Cardiac septum (tissue), 1 donor: ENCODE measurements at places on chromosomes 12 and 14. TPM values are rescaled to one million over a fixed set of nuclear protein-coding genes. Genes with fewer than 3 reads are reported as not detected.

DNA sequence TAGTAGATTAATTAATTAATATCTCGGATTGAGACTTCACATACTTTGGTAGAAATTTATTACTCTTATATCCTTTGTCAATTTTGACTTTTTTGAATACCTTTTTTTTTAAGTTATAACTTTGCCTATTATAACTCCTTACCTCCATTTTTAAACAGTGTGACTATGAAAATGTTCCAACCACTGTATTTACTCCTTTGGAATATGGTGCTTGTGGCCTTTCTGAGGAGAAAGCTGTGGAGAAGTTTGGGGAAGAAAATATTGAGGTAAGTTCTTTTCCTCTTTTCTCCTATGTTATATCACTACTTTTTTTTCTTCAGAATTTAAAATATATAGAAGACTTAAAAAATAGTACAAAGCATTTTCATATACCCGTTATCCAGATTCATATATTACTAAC, 27.8 kb downstream of the EID3 start:
- no peak for DNase-seq

GRCh38 chr12:6904280-6905276, at the start of gene LRRC23:
Gene LRRC23, plus strand, starts transcription at chr12:6904822. Its CDS starts 812 bp downstream, at chr12:6905634.
- DNase-seq: peak; percentile 98

- no peak for DNase-seq
Observed at GRCh38 chr12:20440408-20440807, 72.1 kb downstream of the PDE3A start.

- no peak for DNase-seq
Observed at GRCh38 chr12:122517877-122518276, 8.9 kb downstream of the RSRC2 start.

DNA sequence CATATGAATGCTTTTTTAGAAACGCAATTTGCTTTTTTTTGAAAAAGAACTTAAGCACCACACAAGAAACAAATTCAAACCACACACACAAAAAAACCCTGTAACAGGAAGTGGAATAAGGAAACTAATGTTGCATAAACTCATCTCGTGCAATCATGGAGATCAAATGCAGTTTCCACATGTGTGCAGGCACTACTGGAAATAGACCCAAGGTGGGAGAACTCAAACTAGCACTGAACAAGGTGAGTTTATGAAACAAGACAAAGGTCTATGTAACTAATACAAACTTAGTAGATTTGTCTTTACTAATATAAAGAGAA, 17.5 kb downstream of the NIN start:
- no peak for DNase-seq

The ASIC1 gene
- total RNA-seq: 0.30 TPM

The AQP2 gene
- total RNA-seq: not detected

The CLEC4D gene
- 0.43 TPM for total RNA-seq
